Tibial nerve (tissue), 4 donors: ENCODE measurements at places on chromosomes 16 and 17. TPM values are rescaled to one million over a fixed set of nuclear protein-coding genes. Genes with fewer than 3 reads are reported as not detected.

DNA sequence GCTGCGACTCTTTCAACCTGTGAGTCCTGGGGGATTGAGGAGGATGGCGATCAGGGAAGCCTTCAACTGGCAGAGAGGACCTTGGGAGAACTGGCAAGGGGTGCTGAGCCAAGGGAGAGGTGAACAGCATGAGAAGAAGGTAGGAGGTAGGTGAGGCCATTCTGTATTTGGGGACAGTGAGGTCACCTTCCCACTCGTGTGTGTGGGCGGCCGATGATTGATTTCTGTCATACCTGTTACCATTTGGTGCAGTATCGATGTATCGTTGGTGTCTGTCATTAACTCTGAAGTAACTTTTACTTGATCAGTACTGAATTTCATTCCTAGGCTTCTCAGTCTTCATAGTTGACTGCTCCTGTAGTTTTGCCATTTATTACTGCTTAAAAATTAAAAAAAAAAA, 3.8 kb downstream of the ARSG start:
- H3K4me1 ChIP-seq: peaks cover 26% of the 10 kb centered on the region
- no peak for DNase-seq
- no peaks in the 10 kb centered on the region for H3K27me3 ChIP-seq
- no peak overlapping the region for H3K27ac ChIP-seq

DNA sequence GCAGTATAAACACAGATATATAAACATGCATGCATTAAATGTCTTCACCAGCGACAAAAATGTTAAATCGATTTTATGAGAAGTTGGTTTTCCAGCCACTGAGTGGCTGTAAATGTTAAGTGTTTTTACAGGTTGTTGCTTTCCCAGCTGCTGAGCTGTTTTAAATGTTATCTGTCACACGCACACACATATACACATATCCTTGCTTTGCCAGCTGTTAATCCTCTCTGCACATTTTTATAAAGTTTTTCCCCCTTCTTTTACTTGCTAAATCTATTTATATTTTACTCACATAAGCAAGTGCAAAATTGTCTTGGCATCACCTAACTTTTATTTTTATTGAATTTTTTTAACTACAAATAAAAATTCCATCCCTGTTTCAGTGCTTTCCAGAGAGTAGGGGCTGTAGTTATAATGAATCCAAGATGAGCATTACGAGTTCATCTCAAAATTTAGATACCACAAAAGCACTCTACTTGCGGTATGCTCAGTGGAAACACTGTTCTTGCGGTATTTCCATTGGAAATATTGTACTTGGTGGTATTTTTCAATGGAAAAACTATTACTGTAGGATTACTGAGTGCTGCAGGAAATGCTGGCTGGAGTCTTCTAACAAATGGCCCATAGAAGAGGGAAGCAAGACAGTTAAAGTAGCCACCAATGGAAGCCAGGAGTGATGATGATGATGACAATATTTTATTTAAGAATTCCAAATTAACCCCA, 124.9 kb upstream of the KCNJ16 start:
- no peak for DNase-seq
- no peaks in the 10 kb centered on the region for H3K27me3 ChIP-seq
- no peak overlapping the region for H3K4me3 ChIP-seq
- H3K36me3 ChIP-seq: no peaks in the 10 kb centered on the region

SULT1A1 gene
- total RNA-seq: 30.9 TPM

DNA sequence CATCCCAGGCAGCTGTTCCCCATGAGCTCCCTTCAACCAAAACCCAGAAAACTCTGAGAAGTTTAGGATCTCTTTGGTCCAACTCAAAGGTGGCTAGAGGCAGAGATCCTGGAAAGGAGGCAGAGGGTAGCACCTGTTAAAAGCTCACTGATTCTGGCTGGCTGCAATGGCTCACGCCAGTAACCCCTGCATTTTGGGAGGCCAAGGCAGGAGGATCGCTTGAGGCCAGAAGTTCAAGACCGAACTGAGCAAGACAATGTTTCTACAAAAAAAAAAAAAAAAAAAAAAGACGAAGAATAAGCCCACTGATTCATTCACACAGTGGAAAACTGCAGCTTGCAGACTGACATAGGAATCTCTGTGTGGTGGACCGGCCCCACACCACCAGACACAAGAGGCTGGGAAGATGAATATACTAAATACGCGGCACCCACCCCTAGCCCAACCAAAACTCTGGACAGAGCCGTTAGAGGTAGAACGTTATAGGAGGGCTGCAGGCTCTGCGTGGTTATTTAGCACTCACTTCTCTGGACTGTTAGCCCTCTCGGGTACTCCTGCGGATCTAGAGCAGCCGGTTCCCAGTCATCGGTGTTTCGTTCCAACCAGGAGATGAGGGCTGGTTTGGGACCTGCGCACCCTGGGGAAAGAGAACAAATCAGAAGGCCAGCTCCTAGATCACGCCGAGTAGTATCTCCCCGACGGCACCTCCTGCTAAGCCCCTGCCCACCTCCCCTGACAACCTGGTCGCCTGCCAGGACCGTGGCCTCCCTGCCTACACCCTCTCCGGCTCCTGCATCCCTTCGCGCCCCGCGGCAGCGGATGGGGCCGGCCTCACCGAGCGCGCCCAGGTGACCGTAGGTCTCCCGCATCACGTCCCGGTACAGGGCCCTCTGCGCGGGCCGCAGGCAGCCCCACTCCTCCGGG, 925 bp downstream of the ZNF689 start:
- no peak for DNase-seq
- peaks cover 21% of the 10 kb centered on the region for H3K4me1 ChIP-seq
- peak overlapping the region; percentile 78 for H3K4me3 ChIP-seq
- peak overlapping the region; percentile 90 for H3K27ac ChIP-seq
- no peaks in the 10 kb centered on the region for H3K36me3 ChIP-seq
- H3K27me3 ChIP-seq: no peaks in the 10 kb centered on the region

GRCh38 chr17:29368926-29369325, 21.2 kb upstream of the TAOK1 start:
- no peak for DNase-seq
- H3K27me3 ChIP-seq: no peaks in the 10 kb centered on the region
- no peaks in the 10 kb centered on the region for H3K36me3 ChIP-seq
- no peak overlapping the region for H3K4me3 ChIP-seq
- no peak overlapping the region for H3K27ac ChIP-seq

GRCh38 chr16:77918809-77919707, 103.3 kb upstream of the CLEC3A start:
- no peak for DNase-seq
- H3K36me3 ChIP-seq: no peaks in the 10 kb centered on the region
- H3K4me3 ChIP-seq: no peak overlapping the region
- no peaks in the 10 kb centered on the region for H3K27me3 ChIP-seq

DNA sequence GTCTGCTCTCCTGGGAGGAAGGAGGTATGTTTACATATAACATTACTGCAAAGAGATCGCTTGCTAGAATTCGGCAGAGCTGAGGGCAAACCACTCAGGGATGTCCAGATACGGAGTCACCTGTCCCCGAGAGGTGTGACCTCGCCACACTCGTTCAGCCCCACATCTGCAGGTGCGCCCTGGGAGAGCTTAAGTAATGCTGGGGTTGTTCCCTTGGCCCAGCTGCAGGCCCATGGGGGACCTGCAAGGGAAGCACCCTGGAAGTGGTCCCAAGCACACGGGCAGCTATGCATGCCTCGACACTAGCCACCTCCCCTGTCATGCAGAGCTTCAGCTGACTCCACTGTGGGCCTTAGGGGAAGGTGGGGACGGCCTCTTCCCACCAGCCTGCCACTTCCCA, 22.2 kb downstream of the USP22 start:
- DNase-seq: no peak
- H3K27ac ChIP-seq: peak overlapping the region; percentile 28
- peaks cover 53% of the 10 kb centered on the region for H3K4me1 ChIP-seq
- H3K36me3 ChIP-seq: peaks cover 21% of the 10 kb centered on the region
- no peaks in the 10 kb centered on the region for H3K27me3 ChIP-seq

GRCh38 chr16:72972878-72973571, 74.9 kb downstream of the ZFHX3 start:
- no peak for DNase-seq
- no peaks in the 10 kb centered on the region for H3K27me3 ChIP-seq
- H3K27ac ChIP-seq: no peak overlapping the region
- H3K36me3 ChIP-seq: no peaks in the 10 kb centered on the region
- no peak overlapping the region for H3K4me3 ChIP-seq
- no peaks in the 10 kb centered on the region for H3K4me1 ChIP-seq

DNA sequence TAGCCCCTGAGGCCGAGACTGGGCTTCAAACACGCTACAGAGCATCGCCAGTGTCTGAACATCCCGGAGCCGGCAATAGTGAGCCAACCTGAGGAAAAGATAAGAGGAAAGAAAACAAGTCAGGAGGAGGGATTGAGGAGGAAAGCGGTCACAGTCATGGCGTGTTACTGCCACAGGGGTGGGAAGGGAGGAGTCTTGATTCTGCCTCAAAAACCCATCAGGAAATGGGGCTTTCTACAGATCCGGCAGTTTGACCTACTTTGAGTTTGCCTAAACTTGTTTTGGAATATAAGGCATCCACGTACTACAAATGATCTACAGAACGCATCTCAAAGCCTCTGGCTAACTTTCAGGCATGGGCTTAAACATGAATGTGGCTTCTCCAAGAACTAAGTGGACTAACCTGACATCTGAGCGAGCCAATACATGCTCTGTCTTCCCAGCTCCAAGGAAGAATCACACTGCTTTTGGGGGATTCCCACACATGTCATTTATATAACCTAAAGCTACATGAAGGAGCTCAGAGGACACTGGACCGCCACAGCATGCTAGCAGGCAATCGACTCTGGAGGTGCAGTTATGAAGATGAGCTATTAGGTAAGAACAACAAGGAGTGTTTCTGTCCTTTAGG, 96.6 kb downstream of the WDR59 start:
- no peak overlapping the region for H3K4me3 ChIP-seq
- H3K27ac ChIP-seq: no peak overlapping the region
- H3K4me1 ChIP-seq: no peaks in the 10 kb centered on the region
- H3K27me3 ChIP-seq: no peaks in the 10 kb centered on the region
- H3K36me3 ChIP-seq: no peaks in the 10 kb centered on the region

SLC7A6OS gene
- total RNA-seq: 14.0 TPM

TLCD1 gene
- not detected for total RNA-seq

GRCh38 chr16:68013440-68013839, 2.3 kb downstream of the DPEP2NB start:
- H3K36me3 ChIP-seq: no peaks in the 10 kb centered on the region
- H3K4me1 ChIP-seq: no peaks in the 10 kb centered on the region
- DNase-seq: no peak
- H3K4me3 ChIP-seq: no peak overlapping the region
- no peak overlapping the region for H3K27ac ChIP-seq
- H3K27me3 ChIP-seq: no peaks in the 10 kb centered on the region

- H3K4me3 ChIP-seq: peak overlapping the region; percentile 49
- H3K27ac ChIP-seq: peak overlapping the region; percentile 47
- peaks cover 78% of the 10 kb centered on the region for H3K4me1 ChIP-seq
Measured at GRCh38 chr17:74212209-74212912, 1.0 kb upstream of the TTYH2 start.

BICDL2 gene
- not detected for total RNA-seq

DNA sequence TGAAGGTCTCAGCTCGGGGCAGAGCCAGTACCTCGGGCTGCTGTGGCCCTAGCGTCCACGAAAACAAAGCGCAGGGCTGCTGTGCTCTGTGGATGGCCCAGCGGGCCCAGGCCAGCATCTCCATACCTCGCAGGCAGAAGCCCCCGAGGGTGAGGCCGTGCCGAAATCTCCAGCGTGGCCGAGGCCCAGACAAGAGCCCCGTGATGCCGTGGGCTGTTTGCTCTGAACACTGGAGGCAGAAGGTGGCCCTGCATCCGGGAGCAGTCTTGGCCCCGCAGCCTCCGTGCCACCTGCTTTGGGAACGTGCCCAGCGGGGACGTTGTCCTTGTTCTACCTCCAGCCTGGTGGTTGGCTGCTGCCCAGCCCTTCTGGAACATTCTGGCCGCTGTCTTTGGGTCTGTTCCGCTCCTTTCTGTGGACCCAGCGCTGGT, 121.4 kb downstream of the BANP start:
- no peak for DNase-seq
- H3K36me3 ChIP-seq: peaks cover 14% of the 10 kb centered on the region
- H3K27ac ChIP-seq: no peak overlapping the region
- no peak overlapping the region for H3K4me3 ChIP-seq
- H3K27me3 ChIP-seq: no peaks in the 10 kb centered on the region
- H3K4me1 ChIP-seq: no peaks in the 10 kb centered on the region

BRIP1 gene
- 1.2 TPM for total RNA-seq

DNA sequence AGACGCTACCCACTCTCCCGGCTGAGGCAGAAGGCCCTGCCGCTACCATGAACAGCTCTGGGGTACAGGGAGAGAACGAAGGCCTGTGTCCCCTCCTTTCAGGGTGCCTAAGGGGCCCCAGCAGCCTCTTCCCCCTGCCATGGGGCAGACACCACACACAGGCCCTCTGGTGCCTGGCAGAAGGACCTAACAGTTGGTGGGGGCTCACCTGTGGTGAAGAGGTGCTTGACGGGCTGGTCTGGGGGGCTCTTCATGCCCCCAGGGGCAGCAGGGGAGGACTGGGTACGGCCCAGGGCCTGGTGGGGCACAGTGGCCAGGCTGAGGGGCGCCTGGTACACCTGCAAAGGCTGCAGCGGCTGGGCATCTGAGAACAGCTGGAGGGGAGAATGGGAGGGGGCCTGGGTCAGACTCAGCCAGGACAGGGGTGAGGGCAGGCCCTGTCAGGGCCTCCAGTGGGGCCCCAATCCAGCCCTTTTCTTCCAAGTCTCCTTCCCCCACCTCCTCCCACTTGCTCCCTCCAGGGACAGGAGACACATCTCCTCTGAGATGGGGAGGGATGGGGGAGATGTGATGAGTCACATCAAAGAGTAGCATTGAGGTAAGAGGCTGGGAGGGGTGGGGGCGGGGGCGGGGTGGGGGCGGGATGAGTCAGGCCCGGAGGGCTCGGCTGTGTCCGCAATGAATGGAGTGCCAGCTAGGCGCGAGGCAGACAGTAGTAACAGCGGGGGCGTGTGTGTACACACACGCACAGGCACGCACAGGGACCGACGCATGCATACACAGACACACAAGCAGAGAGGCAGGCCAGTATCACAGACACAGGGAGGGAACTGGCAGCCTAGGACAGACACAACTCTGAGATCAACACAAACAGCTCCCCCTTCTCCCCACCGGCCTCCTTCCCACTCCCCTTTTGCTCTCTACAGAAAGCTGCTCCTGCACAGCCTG, 16.1 kb downstream of the G6PC3 start:
- DNase-seq: no peak
- peaks cover 98% of the 10 kb centered on the region for H3K36me3 ChIP-seq
- no peaks in the 10 kb centered on the region for H3K27me3 ChIP-seq
- H3K4me3 ChIP-seq: no peak overlapping the region
- H3K4me1 ChIP-seq: peaks cover 16% of the 10 kb centered on the region
